ENCODE measurements at places on chromosomes 4 and X.

DNA sequence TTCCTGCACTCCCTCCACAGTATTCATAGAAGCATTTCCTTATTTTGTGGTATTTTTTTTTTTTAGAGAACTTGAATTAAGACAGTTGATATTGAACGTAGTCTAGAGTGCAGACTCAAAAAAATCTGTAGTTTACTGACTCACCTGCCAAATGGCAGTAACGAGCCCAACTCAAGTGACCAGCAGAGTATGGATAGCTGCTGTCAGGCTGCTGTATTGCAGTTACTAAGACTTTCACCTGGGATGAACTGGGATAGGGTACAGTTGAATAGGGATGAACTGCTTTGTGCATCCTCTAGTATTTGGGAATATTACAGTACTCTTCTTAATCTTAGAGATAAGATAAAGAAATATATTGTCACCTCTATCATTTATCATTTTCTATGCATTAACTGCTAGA is 7.0 kb upstream of the SLC7A11 start:
- no peak for DNase-seq

GRCh38 chr4:56127716-56128115 is 179.0 kb downstream of the CEP135 start:
- no peak for DNase-seq

DNA sequence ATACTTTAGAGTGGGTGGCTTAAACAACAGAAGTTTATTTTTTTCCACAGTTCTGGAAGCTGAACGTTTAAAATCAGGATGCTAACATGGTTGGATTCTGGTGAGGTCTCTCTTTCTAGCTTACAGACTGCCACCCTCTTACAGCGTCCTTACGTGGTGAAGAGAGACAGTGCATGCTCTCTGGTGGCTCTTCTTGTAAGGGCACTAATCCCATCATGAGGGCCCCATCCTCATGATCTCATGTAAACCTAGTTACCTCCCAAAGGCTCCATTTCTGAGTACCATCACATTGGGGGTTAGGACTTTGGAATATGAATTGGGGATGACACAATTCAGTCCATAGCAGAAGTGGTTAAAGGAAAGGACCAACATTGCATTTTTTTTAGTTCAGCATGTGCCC is 132.8 kb downstream of the BMPR1B start:
- DNase-seq, result no peak

- DNase-seq, result peak; percentile 55
Measured at GRCh38 chr4:156941940-156942548, 29.6 kb downstream of the PDGFC start.

Data from left renal pelvis (tissue), 4 donors.